ENCODE measurements at places on chromosomes 6 and 20.
A peak's percentile ranks its signal among the peaks of the same experiment; 100 is the strongest.

DNA sequence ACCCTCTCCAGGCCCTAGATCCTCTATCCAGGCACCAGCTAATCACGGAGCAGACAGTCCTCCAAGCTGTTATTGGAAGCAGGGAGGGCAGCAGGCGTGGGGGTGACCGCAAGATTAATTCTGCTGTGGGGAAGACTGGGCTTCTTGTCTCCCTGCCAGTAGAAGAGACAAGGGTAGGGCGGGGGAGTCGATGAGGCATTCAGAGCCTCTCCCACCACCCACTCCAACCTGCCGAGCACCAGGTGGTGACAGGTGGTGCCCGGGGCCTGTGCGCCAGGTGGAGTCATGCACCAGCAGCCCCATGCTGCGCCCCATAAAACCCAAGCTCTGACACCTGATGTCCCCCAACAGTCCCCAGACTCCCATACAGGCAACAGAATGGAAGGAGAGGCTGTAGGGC is 89.6 kb downstream of the CDH22 start:
- DNase-seq: no peak

GRCh38 chr20:47097691-47098622 is 203.3 kb downstream of the EYA2 start:
- no peak for DNase-seq

DNA sequence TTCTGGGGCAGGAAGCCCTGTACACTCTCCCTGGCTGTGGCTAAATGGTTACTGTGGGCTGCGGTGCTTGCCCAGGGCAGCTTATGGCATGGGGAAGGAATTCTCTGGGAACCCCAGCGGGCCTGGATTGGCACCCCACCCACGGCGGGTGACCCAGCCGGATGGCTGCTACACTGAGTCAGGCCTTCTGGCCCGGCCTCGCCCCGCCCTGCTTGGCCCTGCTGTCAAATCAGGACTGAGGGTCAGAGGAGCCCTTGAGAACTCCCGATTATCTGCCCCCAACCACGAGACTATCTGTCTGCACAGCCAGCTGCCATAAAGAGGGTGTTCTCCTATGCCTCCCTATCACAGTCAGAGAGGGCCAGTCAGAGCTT is 7.3 kb upstream of the ITPR3 start:
- no peak for DNase-seq

DNA sequence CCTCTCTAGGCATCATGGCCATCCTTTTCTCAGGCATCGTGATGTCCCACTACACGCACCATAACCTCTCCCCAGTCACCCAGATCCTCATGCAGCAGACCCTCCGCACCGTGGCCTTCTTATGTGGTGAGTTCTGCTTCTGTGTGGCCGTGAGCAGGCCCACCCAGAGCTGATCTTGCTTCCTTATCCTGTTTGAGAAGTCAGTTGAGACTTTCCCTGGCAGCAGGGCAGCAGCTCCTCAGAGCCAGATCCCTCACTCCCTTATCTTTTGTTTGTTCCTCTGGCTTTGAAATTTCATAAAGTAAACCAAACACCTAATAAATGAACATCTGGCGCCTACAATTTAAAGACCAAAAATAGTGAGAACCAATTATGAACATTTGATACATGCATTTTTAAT is 40.6 kb downstream of the SPATA2 start:
- DNase-seq: no peak

GRCh38 chr6:68256391-68256790 is 378.7 kb upstream of the ADGRB3 start:
- no peak for DNase-seq

DNA sequence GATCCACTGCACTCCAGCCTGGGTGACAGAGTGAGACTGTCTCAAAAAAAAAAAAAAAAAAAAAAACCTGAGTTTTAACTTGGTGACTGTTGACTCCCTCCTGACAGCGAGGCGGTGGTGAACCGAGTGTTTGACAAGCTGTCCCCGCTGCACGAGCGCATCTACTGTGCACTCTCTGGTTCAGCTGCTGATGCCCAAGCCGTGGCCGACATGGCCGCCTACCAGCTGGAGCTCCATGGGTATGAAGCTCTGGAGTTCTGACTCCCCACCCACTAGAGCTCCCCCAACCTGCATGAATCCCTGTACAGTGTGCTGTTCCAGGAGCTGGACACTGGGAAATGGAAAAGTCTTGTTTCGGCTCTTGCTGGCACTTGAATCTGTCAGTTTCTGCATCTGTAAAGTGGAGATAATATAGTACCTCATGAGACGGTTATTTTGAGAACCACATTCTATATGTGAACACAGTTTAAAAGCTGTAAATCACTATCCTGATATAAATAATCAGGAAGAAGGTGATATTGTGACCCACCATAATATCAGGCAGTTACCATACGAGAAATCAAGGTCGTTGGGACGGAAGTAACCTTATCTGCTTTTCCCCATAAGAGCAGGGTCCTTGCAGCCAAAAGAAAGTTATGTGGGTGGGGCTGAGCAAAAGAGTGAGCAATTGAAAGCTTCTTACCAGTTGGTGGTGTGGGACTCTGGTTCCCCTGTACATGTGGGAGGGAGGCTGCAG is 3.3 kb downstream of the PSMB9 start:
- no peak for DNase-seq

- DNase-seq: no peak
Measured at GRCh38 chr6:40352006-40352405, 235.2 kb downstream of the LRFN2 start.

GRCh38 chr20:56414842-56415765 is 3.0 kb downstream of the CASS4 start:
- peak; percentile 60 for DNase-seq

- no peak for DNase-seq
Measured at GRCh38 chr6:42963179-42963854, 2.8 kb downstream of the GNMT start.

DNA sequence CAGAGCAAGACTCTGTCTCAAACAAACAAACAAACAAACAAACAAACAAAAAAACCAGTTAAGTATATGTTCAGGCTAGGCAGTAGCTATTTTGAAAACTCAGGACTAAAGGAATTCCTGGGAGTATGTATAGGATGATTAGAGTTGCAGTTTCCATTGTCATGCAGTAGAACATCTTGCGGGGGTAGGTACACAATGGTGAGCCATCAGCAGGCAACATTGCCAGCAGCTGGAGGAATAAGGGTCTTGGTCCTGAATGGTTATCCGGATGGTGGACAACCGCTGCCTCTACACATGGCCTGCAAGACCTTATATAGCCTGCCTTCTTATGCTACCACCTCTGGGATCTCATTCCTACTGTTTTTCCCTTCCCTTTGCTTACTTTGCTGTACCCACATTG is 297.5 kb downstream of the SOX4 start:
- no peak for DNase-seq

DNA sequence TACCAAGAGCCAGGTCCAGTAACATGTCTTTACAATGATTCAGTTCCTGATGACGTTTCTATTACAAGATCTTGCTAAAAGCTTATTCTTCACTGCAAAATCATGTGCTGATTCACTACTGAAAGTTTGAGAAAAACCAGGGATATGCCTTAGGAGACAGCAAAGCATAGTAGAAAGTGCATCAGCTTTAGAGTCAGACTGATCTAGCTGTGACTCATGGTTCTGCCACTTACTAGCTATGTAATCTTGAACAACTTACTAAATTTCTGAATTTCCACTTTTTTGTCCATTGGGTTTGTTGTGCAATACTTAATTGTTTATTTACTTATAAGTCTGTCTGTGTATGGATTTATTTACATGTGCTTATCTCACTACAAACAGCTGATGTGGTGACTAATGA is 198.5 kb upstream of the RSPO3 start:
- DNase-seq: no peak
